ENCODE measurements at places on chromosomes 7 and 10.

GRCh38 chr10:130338636-130339024, 202.4 kb downstream of the GLRX3 start:
- DNase-seq, result no peak

- DNase-seq, result no peak
Observed at GRCh38 chr10:118694848-118695247, 59.9 kb downstream of the CACUL1 start.

DNA sequence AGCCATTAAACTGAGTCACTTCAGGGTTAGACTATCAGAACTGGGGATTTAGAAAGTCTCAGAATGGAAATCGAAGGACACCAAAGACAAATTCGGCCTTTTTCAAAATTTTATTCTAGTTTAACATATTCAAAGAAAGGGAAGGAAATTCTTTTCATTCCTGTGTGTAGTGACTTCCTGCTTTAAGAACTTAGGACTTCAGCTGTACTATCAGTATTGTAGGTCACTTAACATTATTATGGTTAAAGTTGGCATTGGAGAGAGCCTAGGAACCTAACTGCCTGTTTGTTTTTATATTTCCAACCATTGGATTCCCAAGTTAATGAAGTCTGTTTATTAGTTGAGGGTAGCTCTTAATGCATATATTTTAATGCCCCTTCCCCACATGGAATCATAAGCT, 63.7 kb downstream of the PTEN start:
- no peak for DNase-seq

DNA sequence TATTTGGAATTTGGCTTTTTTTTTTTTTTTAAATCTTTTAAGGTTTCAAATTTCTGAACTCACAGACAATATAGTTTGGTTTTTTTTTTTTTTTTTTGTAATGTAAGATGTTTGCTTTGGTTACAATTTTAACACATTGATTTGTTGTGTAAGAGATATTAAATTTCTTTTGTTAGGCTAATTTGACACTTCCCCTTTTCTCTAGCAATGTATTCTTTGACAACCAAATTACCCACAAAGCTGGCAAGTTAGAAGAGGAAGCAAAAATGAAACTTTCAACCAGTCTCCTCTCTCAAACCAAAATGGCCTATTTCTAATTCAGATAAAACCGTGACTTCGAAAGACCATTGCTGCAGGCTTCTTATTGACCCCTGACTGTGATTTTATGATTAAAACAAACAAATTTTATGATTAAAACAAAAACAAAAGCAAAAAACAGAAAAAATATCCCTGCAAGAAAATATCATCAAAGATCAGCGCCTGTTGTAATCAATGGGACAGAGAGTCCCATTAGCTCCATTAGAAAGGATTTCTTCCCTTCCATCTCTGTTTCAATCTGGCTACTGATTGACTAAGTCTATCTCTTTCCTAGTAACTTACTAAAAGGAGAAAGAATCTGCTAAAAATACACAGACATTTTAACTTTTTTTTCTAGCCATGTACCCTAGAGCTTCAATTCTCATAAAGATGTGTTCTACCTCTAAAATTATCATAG, 489.2 kb downstream of the MDFIC start:
- no peak for DNase-seq

DNA sequence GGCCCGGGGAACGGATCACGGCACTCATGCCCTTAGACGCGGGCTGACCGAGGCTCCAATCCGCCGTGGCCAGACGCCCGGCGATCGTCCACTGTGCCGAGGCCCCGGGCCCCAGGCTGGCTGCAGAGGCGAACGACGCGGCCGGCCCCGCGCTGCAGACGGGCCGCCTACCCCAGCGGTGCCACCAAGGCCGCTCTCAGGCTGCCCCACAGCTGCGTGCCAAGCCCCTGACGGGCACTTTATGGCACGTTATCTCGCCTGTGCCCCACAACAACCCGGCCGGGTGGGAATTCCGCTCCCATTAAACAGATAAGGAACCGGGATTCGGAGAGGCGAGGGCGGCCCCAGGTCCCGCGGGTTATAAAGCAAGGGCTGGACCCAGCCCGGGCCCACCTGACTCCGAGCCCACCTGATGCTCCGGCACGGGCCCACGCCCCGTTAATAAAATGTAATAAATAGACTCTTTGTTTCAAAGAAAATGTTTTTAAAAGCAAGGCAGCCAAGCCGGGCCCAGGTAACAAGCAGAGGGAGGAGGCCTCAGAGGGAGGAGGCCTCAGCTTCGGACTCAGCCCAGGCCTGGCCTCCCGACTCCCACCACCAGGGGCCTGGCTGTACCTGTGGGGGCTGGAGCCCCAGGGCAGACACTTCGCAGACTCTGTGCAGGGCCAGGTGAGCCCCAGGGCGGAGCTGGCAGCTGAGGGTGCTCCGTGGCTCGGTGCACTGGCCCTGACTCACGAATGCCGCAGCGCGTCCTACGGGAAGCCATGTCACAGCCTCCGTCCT, 79.7 kb downstream of the FOXL3 start:
- DNase-seq, result no peak

GRCh38 chr7:30633223-30633622, 38.5 kb downstream of the GARS1 start:
- no peak for DNase-seq

DNA sequence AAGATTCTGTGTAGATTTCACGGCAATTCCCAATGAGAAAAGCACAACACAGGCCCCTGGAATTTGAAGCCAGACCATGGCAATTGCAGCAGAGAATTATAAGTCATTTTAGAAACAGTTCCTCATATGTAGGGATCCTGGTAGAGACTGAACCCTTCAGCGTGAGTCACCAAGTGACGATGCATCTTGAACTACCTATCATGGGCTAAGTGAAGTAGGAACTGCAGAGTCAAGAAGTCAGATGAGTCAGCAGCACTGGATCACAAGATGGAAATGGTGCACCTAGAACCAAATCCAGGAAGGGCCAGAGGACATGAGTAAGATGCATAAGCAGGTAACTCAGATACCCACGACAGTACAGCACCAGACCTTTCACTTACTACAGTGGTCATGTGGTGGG, 140.0 kb upstream of the TPK1 start:
- DNase-seq, result no peak

All from CD4-positive, alpha-beta T cell (primary cell).